Left renal pelvis (tissue), 4 donors: ENCODE measurements at places on chromosomes 5 and 9.
A peak's percentile ranks its signal among the peaks of the same experiment; 100 is the strongest.

- no peak for DNase-seq
Observed at GRCh38 chr5:7638456-7638855, 212.5 kb downstream of the CFAP90 start.

GRCh38 chr9:117825609-117826347 lies 121.6 kb downstream of the TLR4 start:
- DNase-seq, result no peak

- DNase-seq, result peak; percentile 51
Observed at GRCh38 chr9:127336506-127337352, 60.2 kb upstream of the SLC2A8 start.

DNA sequence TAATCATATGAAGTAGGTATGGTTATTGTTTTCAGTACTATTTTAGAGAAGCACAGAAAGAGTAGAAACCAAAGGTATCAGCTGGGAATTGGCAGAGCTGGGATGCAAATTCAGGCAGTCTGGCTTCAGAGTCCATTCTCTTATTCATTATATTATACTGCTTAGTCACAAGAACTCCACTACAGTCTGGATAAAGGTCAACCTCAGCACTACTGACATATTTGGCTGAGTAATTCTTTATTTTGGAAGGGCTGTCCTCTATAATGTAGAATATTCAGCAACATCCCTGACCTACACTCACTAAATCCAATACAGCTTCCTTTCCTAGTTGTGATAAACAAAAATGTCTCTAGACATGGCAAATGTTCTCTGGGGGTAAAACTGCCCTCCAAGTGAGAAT lies 37.6 kb downstream of the PTGER4 start:
- no peak for DNase-seq

- no peak for DNase-seq
Observed at GRCh38 chr9:124306098-124306735, 48.5 kb downstream of the NEK6 start.

GRCh38 chr5:43296835-43297234 lies 16.4 kb downstream of the HMGCS1 start:
- DNase-seq, result no peak

DNA sequence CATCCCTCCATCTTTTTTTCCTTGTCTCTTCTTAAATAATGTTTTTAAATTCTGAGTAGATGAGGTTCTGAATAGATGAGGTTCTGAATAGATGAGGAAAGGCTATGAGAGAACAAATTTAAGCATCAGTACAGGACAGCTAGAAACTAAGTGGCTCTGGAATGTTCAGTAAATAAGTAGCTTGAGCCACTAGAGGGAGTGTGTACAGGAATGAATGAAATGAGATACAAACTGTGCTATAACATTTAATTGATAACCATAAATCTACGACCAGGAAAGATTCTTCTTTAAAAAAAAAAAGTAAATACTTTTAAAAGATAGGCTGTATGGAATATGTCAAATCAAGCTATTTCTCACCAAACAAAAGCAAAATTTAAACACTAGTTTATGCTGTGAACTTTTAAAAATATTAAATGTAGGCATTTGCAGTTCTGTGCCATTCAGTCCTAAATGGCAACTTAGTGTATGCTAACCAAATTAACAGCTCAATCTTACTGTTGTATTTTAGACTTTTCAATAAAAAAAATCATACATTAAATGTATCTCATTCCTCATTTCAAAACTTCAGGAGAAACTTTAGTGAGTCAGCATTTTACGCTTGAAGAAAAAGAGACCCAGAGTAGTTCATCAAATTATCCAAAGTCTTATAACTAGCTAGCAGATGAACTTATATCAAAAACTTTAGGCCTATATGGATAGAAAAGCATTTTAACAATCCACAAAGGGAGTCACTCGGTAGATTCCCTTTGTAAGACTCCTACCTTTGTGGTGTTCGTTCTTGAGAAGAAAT lies 70.4 kb upstream of the SNX2 start:
- DNase-seq, result no peak

- no peak for DNase-seq
Observed at GRCh38 chr9:92911511-92912475, 34.0 kb upstream of the ZNF484 start.

DNA sequence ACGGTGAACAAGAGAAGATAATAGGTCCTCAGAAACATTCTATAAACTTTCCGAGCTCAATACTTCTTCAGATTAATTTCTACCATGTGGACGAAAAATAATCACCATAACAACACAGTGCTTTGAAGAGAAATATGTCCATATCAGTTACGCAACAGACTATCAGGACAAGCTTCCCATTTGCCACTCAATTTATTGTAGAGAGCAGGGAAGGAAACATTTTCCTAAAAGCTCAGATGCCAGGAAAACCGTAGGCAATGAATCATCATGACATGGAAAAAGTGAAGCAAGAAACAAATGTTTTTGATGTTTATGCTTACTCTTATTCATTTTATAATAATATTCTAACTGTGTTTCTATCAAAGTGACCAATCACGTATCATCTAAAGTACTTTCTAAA lies 87.6 kb downstream of the S1PR3 start:
- DNase-seq, result no peak

- no peak for DNase-seq
Observed at GRCh38 chr5:59586841-59587240, 306.7 kb downstream of the PDE4D start.

GRCh38 chr5:5755888-5756287 lies 333.4 kb downstream of the ICE1 start:
- no peak for DNase-seq

- DNase-seq, result no peak
Observed at GRCh38 chr9:37408933-37409710, 13.4 kb upstream of the GRHPR start.

GRCh38 chr9:7117676-7118561 lies 360.1 kb downstream of the KDM4C start:
- DNase-seq, result no peak

- DNase-seq, result no peak
Observed at GRCh38 chr5:109291090-109291489, 118.7 kb downstream of the PJA2 start.

GRCh38 chr5:34608859-34609648 lies 47.1 kb upstream of the RAI14 start:
- peak; percentile 33 for DNase-seq

DNA sequence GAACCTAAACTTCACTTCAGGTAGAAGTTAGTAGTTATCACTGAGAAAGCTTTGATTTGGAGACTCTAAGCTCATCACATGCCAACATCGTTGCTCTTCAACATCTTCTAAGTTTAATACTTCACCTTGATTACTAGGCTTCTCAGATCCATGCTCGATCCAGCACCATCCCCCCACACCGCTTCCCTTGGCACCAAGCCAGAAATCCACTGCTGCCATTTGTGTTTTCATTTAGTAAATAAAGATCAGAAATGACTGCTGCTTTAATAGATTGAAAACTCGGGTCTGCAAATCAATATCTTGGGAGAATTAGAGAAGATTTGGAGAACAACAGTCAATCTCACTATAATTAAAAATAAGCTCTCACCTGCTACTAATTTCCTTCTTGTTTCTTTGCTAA lies 214.7 kb upstream of the NR4A3 start:
- no peak for DNase-seq

- DNase-seq, result no peak
Observed at GRCh38 chr9:2385746-2386145, 235.8 kb upstream of the VLDLR start.

- DNase-seq, result no peak
Observed at GRCh38 chr5:151038412-151038745, 18.0 kb downstream of the GPX3 start.

DNA sequence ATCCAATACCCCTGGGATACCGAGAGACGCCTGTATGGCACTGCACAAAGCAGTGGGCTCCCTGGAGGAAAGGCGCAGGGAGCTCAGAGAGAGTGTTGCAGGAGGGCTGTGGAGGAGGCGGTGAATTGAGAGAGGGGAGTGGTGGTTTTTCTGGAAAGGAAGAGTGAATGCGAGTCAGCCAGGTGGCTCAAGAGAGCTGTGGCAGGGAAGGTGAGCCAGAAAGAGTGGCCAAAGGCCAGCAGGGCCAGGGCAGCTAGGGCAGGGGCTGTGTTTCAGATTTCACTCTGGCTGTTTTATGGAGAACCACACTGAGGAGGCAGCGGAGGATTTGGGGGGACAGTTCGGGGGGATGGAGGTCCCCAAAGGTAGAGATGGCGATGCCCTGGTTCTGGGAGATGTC lies 13.0 kb upstream of the DAB2IP start:
- no peak for DNase-seq

DNA sequence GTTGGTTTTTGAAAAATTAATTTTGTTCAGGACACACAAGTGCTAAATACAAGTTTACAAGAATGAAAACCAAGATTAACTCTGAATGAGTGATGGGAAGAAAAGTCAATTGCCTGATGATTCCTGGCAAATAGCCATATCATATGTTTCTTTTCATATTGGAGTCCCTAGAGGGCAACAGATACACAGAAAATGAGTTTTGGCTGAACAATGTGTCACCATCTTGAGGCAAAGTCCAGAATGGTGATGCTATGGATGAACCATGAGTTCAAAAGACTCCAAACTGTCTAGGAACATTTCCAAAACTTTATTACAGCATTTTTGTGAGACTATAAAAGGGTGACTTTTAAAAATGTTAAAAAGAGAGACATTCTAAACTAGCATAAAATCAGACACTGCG lies 382.9 kb downstream of the TMEM161B start:
- no peak for DNase-seq

DNA sequence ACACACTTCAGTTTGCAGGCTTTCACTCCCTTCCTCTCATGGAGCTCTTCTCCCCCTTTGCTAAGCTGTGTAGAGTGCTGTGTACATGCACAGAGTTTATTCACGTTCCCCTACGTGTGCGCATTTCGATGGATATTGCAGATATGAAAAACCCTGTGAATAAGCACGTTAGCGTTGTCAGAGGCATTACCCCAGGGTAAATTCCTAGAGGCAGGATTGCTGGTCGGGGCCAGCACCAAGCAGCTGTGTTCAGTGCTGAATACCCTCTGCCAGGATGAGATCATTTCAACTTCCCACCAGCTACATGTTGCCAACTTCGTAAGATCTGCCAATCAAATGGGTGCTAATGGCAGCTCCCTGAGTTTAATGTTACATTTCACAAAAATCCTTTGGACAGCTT lies 172.3 kb upstream of the PPP1R26 start:
- DNase-seq, result no peak

DNA sequence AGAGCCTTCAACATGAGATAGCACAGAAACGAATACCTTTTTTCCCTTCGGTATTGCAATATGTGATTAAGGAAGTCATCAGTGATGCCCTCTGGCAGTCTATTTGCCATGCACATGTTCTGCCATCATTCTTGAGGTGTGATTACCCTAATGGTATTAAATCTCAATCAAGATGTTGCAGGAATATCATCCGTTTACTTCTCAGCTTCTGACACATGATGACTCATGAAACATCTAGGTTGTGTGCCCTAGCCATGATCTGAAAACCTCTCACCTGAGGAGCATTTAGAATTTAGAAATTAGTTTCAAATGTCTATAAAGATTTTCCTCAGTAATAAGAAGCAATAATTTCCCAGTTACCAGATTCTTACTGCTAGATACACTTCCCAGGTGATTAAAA lies 209.1 kb downstream of the ADGRV1 start:
- no peak for DNase-seq

- DNase-seq, result no peak
Observed at GRCh38 chr9:71822456-71822855, 54.1 kb upstream of the CEMIP2 start.

DNA sequence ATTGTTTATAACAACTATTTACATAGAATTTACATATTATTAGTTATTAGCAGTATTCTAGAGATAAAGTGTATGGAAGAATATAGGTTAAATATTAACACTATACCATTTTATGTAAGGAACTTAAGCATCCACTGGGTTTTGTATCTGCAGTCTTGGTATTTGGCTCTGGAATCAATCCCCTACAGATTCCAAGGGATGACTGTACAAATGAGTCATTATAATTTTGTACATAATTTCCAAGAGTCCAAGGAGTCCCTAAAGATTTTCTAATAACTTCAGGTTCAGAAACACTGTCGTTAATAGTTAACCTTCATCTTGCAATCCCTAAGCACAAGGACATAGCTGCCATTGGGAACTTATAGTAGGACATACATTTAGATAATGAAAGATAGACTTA lies 254.8 kb upstream of the PDE4D start:
- DNase-seq, result no peak

- DNase-seq, result peak; percentile 6
Observed at GRCh38 chr9:96567203-96567700, 52.4 kb downstream of the CDC14B start.

GRCh38 chr9:23740531-23740930 lies 85.5 kb downstream of the ELAVL2 start:
- no peak for DNase-seq

DNA sequence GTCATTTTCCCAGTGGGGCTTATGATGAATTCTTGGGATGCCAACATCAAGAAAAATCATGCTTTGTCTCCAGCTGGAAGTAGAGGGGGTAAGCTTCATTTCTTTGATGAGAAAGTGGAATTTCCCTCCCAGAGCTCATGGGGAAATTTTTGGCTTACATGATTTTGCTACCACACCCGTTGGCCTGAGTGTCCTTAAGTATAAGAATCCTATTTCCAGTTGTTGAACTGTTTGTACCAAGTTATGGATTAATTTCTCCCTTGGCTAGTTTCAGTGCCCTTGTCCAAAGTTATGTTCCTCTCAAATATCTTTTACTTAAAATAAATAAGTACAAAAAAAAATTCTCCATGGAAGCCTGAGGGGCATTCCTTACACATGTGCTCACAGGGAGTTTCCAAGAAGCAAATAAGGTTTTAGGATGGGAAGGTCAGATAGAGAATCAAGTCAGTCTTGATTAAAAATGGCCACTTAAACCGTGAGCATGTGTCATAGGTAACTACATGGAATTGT lies 82.3 kb downstream of the PTCD2 start:
- DNase-seq, result no peak

DNA sequence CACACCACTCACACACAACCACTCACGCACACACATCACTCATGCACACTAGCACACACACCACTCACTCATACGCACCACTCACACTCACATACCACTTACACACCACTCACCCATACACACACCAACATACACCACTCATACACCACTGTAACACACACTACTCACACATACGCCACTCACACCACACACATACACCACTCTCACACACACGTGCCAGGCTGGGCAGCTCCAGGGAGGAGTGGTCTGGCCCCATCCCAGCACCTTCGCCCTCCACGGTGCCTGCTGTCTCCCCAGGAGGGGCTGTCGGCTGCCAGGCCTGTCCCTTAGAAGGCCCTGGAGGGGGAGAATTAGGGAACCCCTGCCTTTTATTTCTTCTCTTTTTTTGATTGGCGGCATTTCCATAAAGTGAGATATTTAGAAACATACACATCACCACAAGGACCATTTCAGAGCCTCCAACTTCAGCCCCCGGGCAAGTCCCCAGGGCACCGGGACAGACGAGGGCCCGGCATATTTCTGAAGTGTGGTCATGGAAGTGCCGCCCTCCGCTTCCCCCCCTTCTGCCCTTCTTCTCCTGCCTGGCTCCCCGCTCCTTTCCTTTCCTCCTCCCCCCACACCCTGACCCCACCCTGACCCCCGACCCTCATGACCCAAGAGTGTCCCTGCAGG lies 6.3 kb upstream of the ASB6 start:
- DNase-seq, result no peak
